Epithelial cell of umbilical artery (primary cell): ENCODE measurements at places on chromosomes 6 and 20. TPM values are rescaled to one million over a fixed set of nuclear protein-coding genes. Genes with fewer than 3 reads are reported as not detected.

HMGN3 gene
- total RNA-seq, result 66.9 and 103 TPM in 2 replicates

ID4 gene
- under 0.01 TPM in 1 of 2 replicates, not detected in the other for total RNA-seq

XKR7 gene
- total RNA-seq, result not detected in 2 replicates

RIMS4 gene
- not detected in 2 replicates for total RNA-seq

ACTL10 gene
- 3.6 and 4.0 TPM in 2 replicates for total RNA-seq

KIAA0408 gene
- not detected in 2 replicates for total RNA-seq

SEL1L2 gene
- not detected in 2 replicates for total RNA-seq

GSTA2 gene
- total RNA-seq, result not detected in 2 replicates

KCNK5 gene
- not detected in 2 replicates for total RNA-seq

CBFA2T2 gene
- total RNA-seq, result 3.2 and 5.3 TPM in 2 replicates

ZC2HC1B gene
- not detected in 2 replicates for total RNA-seq

PPIL6 gene
- total RNA-seq, result 1.7 and 2.3 TPM in 2 replicates

ZNF334 gene
- under 0.01 and 1.7 TPM in 2 replicates for total RNA-seq

MDC1 gene
- total RNA-seq, result 6.2 and 7.5 TPM in 2 replicates

OSER1 gene
- total RNA-seq, result 39.0 and 53.5 TPM in 2 replicates

FOXF2 gene
- 0.15 TPM in 1 of 2 replicates, not detected in the other for total RNA-seq

RXRB gene
- 17.9 and 18.5 TPM in 2 replicates for total RNA-seq

PBOV1 gene
- total RNA-seq, result not detected in 2 replicates

PDE7B gene
- total RNA-seq, result 13.6 and 18.8 TPM in 2 replicates
